CD4-positive, alpha-beta T cell treated with Interleukin-17A for 1 hour (primary cell): ENCODE measurements at places on chromosomes 7 and 10.

- DNase-seq: no peak
These were observed 2.7 kb upstream of the PGAM2 start for GRCh38 chr7:44068054-44068453.

GRCh38 chr7:130882396-130882795 lies 148.4 kb upstream of the KLF14 start:
- no peak for DNase-seq

DNA sequence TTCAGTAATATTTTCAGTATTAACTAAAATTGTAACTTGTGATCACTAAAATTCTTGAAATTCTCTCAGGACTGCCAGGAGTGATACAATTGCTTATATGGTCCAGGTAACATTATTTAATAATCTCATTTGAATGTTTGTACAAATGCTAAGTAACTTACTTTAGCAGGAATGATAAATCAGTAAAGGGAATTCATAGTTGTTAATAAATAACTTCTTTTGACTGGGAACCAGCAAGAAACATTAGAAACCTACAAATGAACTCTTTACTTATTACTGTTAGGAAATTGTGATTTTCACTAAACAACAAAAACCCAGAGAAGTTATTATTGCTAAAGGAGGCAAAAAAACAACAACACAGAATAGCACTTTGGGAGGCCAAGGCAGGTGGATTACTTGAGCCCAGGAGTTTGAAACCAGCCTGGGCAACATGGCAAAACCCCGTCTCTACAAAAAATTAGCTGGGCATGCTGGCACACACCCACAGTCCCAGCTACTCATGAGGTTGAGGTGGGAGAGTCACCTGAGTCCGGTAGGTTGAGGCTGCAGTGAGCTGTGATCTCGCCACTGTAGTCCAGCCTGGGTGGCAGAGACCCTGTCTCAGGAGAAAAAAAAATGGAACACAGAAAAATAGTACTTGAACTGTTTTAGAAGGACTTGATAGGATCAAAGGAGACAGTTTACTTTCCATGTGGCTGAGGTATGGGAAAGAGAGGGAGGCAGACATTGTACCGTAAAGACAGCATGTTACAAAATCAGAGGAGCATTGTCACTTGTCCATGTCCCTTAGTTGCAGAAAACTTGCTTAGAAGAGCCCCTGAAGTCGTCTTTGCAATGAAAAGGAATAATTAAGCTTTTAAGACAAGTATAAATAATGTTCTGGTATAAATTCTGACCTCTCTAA lies 53.1 kb downstream of the SHOC2 start:
- DNase-seq: no peak

GRCh38 chr10:72239409-72239808 lies 23.3 kb upstream of the ASCC1 start:
- DNase-seq: no peak

- no peak for DNase-seq
These were observed 20.3 kb downstream of the SEC61G start for GRCh38 chr7:54738737-54739136.

DNA sequence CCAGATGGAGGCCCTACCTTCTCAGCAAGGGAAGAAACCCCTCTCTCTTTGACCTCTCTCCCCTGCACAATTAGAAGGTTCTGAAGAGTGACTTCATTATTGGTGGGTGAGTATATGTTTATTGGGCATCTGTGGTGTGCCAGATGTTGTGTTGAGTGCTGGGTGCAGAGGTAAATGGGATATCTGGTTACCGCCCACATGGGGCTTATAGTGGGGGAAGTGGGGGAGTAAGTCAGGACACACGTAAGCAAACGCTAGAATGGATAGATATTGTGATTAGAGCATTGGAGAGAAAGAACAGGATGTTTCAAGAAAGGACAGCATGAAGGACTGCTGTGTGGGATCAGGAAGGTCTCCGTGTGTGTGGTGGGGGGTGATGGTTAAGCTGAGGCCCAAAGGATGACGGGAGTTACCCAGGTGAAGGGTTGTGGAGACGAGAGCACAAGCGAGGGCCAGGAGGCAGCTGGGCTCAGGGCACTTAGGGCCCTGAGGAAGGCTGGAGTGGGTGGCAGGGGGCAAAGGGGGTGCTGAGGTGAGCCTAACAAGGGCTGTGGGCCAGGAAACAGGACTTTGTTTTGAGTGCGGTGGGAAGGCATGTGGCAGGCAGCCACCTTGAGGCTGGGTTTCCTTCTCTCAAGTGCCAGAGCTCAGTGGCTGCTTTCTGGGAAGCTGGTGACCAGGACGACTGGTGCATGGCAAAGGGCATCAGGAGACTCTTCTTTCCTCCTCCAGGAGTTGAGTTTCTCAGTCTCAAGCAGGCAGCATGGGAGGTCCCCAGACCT lies 299.9 kb downstream of the RPS24 start:
- no peak for DNase-seq

GRCh38 chr7:110786328-110786965 lies 304.5 kb upstream of the LRRN3 start:
- DNase-seq: no peak

DNA sequence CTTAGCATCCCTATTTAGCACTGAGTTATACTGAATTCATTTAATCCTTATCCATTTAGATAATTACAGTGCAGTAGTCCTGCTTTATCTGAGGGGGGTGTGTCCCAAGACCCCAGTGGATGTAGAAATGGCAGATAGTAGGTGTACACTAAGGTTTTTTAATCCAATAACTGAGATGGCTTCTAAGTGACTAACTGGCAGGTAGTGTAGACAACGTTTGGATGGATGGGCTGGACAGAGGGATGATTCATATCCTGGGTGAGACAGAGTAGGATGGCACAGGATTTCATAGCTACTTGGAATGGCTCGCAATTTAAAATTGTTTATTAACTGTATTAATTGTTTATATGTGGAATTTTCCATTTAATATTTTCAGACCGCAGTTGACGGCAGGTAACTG lies 295.6 kb downstream of the CCDC3 start:
- no peak for DNase-seq

GRCh38 chr10:86198271-86198670 lies 168.3 kb downstream of the GRID1 start:
- DNase-seq: no peak

DNA sequence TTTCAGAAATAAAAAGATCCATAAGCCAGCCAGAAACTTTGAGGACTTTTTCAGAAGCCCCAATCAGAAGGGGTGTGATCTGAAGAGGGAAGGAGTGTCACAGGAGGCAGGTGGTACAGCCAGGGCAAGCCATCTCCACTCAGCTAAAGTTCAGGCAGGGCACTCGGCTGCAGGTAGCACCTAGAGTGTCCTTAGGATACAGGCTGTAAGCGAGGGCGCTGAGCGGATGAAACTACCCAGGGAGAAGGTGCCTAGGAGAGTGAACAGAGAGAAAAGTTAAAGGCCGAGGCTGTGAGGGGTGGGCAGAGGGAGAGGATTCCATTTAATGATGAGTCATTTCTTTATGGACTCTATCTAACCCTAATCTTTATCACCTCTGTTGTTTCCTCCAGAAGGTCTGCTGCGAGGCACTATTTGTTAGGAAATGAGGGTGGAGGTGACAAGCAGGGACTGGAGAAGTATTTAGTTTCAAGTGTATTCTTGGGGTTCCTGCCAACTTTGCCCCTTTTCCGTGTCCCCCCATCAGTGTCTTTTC lies 29.8 kb upstream of the ZCCHC24 start:
- no peak for DNase-seq

DNA sequence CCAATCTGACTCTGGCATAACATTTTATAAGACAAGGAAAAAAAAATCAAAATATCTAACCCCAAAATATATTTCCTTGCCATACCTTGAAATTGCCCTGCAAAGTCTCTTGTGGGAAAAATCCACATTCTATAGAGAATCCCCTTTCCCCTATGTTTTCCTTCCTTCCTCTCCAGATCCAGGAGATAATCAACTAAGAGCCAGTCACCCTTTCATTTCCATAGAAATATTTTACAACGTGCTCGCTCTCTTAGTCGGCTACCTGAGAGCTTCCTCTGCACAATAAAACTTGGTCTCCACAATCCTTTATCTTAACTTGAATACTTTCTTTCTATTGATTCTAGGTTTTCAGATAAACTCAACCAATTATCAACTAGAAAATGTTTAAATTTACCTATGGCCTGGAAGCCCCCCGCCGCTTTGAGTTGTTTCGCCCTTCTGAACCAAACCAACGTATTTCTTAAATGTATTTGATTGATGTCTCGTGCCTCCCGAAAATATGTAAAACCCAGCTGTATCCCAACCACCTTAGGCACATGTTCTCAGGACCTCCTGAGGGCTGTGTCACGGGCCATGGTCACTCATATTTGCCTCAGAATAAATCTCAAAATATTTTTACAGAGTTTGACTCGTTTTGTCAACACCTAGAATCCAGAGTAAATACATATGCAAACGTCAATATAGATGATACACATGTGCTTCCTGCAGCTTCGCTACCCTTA lies 869 bp downstream of the PSAP start:
- no peak for DNase-seq

DNA sequence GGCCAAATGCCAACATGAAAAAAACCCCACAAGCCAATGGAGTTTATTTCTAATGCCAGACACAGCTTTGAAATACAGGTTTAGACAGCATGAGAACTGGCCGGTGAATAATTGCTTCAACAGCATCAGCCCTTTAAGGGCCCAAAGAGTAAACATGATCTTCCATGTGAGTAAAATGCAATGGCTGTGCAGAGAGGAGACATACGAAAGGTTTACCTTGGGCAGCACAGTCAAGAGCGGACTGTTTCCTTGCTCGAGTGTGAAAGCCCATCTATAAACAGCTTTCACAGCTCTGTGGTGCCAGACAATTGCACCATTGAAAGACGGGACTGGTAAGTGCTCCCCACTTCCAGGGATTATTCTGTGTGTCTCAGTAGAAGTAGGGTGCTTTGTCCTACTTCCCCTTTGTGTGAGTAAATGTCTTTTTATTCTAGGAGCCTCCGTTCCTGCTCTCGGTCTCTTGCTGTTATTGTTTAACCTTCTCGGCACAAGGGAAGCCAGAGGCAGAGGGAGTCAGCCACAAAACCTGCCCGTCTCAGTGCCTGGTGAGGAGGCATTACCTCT lies 77.8 kb upstream of the KAT6B start:
- no peak for DNase-seq

DNA sequence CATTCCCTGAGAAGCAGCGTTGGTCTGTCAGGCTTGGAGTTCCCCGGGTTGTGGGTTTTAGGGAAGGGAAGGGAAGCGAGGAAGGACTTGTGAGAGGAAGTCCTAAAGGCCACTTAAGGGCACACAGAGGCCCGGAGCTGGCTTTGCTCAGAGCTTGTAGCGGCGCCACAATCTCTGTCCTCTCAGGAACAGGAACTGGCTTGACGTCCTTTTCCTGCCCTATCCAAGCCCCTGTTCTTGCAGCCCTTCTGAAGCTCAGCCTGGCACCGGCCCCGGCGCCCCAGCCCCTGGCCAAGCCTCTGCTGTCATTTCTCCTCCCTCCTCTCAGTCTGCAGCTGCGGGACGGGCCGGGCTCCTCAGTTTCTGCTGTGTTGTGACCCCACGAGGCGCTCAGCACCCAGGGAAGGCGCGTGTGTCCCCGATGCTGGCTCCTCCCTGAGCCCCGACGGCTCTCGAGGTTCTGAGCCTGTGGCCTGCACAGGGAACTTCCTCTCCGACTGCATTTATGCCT lies at the start of gene GIMAP8:
Gene GIMAP8, plus strand, starts transcription at position 140 of the 511 bp plus-strand sequence. CDS start 16,069 bp downstream, outside the sequence.
- peak; percentile 71 for DNase-seq

- DNase-seq: no peak
These were observed 21.5 kb upstream of the GRIFIN start for GRCh38 chr7:2497500-2498336.

GRCh38 chr7:2666155-2666554 lies 21.8 kb upstream of the AMZ1 start:
- DNase-seq: no peak

DNA sequence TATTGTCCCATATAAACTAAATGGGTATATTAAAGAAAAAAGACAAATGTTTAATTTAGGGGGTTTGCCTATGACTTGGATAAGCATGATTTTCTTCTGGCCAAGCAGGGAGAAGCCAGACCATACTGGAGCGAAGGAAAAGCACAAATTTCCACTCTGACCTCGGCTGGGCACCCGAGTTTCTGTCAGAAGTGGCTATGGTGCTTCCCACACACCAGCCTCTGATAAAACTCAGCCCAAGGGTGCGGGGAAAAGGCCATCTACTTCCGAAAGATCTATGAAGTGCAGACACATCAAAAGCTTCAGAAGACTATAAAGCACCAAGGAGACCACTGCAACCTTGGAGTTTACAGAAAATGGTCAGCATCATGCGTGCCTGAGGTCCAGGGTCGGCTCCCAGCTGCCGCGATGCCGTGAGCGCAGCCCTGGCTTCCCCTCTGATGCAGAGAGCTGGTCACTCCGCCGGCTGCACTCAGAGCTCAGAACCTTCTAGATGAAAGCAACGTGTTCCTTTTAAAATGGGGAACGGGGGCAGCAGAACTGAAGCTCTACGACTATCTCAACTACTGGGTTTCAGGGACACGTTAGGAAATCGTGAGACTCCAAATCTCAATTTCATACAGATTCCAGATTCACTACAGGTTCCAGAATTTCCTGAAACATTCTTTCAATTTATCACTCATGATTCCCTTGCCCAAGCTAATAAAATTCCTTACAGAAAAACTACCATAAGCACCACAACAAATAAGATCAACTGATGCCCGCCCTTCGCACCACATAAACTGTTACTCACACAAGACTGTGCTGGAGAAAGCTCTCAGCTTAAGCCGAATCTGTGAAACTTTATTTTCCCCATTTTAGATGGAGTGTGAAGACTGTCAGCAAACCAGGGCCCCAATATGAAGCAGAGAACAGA lies 84.5 kb downstream of the DIP2C start:
- no peak for DNase-seq

GRCh38 chr10:99782447-99783286 lies at the start of gene ABCC2:
ABCC2 (plus strand) TSS chr10:99782640; CDS start chr10:99782845, 205 bp downstream.
- DNase-seq: no peak

GRCh38 chr10:75764974-75765788 lies 333.8 kb downstream of the LRMDA start:
- DNase-seq: no peak

- DNase-seq: no peak
These were observed 45.7 kb upstream of the GJD4 start for GRCh38 chr10:35559416-35559815.

DNA sequence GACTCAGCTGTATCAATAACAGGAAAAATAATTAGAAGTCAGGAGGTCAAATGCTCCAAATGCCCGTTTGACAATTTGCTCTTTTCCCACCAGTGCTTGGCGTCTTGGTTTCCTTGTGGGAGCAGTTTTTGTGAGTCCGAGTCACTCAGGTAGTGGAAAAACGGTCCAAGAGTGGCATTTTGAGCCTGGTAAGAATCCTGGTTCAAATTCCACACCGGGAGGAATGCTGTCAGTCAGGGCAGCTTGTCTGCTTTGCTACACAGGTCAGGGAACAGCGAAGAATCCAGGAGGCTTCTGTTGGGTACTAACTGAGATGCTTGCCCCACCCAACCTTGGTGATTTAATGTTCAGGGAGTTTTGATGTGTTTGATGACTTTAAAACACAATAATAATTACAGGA lies 209.5 kb downstream of the HERPUD2 start:
- DNase-seq: no peak

DNA sequence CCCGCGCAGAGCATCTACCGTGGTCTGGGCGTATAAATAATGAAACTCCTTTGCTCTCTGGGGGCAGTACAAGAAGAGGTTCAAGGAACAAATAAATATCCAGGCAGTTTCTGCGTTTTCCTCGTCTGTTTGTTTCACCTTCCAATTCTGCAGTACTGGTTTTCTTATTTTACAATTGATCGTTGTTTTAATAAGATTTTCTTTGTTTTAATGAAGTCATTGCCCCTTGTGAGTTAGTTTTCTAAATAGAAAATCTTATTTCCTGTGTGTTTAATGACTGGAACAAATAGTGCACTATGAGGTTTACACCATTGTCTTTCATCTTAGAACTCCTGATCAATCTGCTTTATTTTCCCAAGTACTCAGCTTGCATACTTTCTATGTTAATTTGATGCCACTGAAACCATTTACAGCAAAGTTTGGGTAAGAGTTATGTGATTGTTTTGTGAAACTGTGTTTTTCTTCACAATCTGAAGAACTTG lies 1.2 kb downstream of the PLEKHA1 start:
- no peak for DNase-seq
